ENCODE measurements at places on chromosomes 12 and 14. TPM values are rescaled to one million over a fixed set of nuclear protein-coding genes. Genes with fewer than 3 reads are reported as not detected.

DNA sequence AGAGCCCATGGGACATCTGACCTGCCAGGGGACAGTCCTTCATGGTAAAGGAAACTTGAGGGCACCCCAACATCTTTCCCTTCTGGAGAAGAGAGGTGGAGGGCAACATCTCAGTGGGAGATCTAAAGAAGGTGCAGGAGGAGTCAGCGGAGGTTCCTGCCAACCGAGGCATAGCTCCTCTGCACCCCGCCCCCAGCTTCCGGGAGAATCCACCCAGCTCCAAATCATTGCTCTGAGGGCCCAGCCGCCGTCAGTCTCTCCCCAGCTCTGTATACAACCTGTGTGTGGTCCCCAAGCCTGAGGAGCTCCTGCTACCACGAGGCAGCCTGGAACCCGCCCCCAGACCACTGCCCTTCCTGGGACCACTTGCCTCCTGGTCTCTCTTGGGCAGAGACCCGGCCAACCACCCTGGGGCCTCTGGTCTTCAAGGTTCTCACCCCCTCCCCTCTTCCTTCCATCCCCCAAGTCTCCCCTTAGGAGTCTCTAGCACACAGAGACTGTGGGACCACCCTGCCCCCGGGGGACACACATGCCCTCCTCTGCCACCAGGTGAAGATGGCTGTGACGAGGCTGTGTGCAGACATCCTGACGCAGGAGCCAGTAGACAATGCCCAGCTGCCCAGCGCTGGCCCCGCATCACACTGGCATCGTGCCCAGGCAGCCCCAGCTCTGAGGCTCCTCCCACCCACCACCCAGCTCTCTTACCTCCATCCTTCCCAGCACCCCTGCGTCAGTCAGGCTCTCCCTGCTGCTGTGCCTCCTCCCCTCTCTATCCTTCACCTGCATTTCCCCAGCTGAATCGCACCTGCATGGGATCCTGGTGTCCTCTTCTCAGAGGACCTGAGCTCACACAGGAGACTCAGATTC, 13.0 kb upstream of the NUDT14 start:
- peak; percentile 45 for DNase-seq

- no peak for DNase-seq
Observed at GRCh38 chr12:132428936-132429601, 60.9 kb upstream of the FBRSL1 start.

Gene MYF5
- total RNA-seq, result not detected

Gene DPF3
- total RNA-seq, result 0.47 TPM

GRCh38 chr14:102182190-102182589, 42.5 kb downstream of the WDR20 start:
- no peak for DNase-seq

Gene AQP2
- 0.08 TPM for total RNA-seq

Gene TSHR
- total RNA-seq, result 0.08 TPM

Gene KRT79
- total RNA-seq, result 0.07 TPM

Gene GPR137C
- total RNA-seq, result 2.5 TPM

Gene KCNA5
- 1.4 TPM for total RNA-seq

GRCh38 chr12:8031872-8032241, 659 bp upstream of the FOXJ2 start:
- no peak for DNase-seq

Gene TRMT5
- total RNA-seq, result 7.5 TPM

DNA sequence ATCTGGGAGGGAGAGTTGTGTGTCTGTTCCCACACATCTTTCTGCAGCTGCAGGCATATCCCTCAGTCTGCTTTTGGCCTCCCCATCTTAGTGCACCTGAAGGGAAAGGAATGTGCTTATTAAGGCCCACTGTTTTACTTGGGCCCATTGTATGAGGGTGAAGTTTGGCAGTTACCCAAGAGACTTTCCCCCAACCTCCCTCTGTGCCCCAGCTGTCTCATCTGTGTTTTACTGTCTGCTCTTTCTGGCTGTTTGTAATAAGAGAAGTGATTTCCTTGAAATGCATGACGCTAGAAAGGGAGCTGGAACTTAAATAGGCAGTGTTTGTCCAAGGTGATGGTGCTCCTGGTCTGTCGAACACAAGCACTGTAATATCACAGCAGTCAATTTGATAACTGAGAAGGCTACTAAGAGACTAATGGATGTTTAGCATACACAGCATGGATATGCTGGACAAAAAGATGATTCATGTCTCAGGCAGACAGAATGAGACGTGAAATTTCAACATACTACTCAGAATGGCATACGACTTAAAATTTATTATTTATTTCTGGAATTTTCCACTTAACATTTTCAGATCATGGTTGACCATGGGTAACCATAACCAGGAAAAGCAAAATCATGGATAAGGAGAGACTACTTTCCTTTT, 43.6 kb downstream of the FSCB start:
- no peak for DNase-seq

Gene MUCL1
- total RNA-seq, result not detected

- DNase-seq, result peak; percentile 85
Observed at GRCh38 chr14:20530771-20531571, 25.6 kb downstream of the RNASE10 start.

Gene GLIPR1L1
- not detected for total RNA-seq

DNA sequence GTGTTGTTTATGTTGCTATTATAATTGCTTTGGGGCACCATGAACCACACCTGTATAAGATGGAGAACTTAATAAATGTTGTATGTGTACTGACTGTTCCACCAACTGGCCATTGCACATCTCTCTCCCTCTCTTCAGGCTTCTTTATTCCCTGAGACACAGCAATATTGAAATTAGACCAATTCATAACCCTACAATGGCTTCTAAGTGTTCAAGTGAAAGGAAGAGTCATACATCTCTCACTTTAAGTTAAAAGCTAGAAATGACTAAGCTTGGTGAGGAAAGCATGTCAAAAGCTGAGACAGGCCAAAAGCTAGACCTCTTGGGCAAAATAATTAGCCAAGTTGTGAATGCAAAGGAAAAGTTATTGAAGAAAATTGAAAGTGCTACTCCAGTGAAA, 373.3 kb downstream of the RGS6 start:
- no peak for DNase-seq

DNA sequence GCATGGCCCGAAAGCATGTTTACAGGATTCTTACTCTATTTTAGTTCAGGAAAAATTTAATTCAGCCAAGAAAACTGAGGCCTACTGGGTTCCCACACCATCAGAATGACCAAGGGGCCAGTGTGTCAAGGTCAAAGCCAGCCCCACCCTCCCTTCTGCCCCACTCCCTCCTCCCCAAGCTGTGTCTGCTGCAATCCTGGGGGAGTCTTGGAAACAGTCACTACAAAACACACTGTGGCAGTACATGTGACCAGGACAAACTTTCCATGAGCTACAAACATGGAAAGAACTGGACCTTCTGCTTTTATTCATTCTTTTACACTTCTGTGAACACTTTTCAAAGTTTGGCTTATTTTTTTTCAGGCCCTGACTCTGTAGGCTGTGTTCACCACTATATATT, 1228.8 kb upstream of the TMEM132C start:
- no peak for DNase-seq

- DNase-seq, result no peak
Observed at GRCh38 chr12:19074700-19075099, 54.8 kb upstream of the PLEKHA5 start.

GRCh38 chr14:74140374-74140850, 55.7 kb downstream of the LIN52 start:
- DNase-seq, result peak; percentile 77

- no peak for DNase-seq
Observed at GRCh38 chr12:87930033-87930432, 99.2 kb downstream of the C12orf50 start.

GRCh38 chr12:100913872-100914592, 119.5 kb downstream of the ANO4 start:
- no peak for DNase-seq

GRCh38 chr14:61109288-61109687, 128.2 kb downstream of the SLC38A6 start:
- no peak for DNase-seq

DNA sequence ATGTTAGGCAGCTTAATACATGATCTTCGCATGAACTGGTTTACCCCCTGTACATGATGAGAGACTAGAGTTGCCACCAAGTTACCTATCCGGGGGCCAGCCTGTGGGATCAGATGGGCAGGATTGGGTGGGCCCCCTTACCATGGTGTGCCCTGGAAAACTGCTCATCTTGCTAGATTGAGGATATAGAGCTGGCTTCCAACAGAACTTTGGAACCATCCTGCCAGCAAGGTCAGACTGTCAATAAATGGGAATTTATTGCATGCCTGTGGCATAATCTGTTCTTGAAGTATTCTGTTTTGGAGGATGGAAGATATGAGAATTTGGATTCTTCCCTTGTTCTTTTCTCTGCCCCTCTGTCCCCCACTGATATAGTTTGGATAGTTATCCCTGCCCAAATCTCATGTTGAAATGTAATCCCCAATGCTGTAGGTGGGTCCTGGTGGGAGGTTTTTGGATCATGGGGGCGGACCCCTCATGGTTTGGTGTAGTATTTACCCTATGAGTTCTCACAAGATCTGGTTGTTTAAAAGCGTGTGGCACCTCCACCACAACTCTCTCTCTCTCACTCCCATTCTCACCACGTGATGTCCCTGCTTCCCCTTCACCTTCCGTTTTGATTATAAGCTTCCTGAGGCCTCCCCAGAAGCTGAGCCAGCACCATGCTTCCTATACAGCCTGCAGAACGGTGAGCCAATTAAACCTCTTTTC, 3.7 kb upstream of the TM9SF1 start:
- no peak for DNase-seq

- DNase-seq, result peak; percentile 64
Observed at GRCh38 chr12:1644534-1645438, 15.8 kb downstream of the WNT5B start.

Gene FLRT2
- total RNA-seq, result 48.0 TPM

GRCh38 chr12:70049596-70050360, 193.5 kb upstream of the CNOT2 start:
- DNase-seq, result peak; percentile 57

GRCh38 chr14:22556990-22557623, 31.9 kb downstream of the DAD1 start:
- peak; percentile 92 for DNase-seq

- DNase-seq, result no peak
Observed at GRCh38 chr12:53735556-53735955, 8.3 kb upstream of the CALCOCO1 start.

DNA sequence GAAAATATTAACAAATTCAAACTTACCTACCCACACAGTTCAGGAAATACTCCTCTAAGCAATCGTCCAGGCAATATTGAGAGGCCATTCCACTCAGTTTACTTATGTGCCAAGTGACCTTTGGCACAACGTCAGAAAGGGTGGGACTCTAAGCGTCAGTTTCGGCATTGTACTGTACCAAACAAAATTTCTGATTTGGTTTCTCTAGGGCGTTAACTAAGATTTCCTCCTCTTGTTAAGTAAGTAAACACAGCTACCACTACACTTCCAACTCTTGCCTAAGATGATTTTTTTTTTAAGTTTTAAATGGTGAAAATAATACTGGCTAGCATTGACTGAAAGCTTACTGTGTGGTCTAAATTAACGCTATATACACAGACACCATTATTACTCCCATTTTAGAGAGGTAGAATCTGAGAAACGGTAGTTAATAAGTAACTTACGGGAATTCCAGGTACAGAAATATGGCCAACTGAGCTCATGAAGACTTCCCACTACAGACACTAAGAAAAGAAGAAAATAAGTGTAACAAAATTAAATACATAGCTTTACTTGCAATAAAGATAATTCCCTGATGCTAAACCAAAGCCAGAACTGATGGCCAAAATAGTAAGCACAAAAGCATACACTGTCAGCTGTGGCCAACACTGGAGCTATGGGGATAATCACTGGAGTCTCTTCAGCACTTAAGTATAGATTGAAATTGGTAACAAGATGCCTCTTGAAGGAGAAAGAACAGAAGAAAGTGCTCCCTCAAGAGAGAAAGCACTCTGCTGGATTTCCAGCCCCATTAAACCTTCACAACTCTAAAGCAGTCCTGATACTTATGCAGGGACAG, 76.1 kb downstream of the EPS8 start:
- peak; percentile 33 for DNase-seq

DNA sequence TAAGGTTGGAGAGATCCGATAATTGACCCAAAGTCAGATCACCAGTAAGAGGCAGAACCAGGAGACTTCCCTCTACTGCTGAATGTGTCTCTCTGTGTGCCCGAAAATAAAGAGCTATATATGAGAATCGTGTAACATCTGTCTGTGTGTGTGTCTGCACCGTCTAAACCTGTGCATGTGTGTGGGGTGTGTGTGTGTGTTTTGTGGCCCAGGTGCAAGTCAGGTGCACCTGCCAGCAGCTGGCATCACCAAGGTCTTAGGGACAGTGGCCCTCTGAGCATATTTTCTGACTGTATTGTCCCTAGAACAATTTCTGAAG, 24.7 kb upstream of the KRT78 start:
- DNase-seq, result no peak

GRCh38 chr12:85509857-85510256, 229.8 kb downstream of the ALX1 start:
- no peak for DNase-seq

- no peak for DNase-seq
Observed at GRCh38 chr14:24057271-24057670, 5.5 kb downstream of the CARMIL3 start.

Gene WNT5B
- 16.6 TPM for total RNA-seq

GRCh38 chr12:104460041-104460719, 3.4 kb downstream of the CHST11 start:
- no peak for DNase-seq

- peak; percentile 51 for DNase-seq
Observed at GRCh38 chr12:103852498-103852997, 11.5 kb upstream of the NT5DC3 start.

DNA sequence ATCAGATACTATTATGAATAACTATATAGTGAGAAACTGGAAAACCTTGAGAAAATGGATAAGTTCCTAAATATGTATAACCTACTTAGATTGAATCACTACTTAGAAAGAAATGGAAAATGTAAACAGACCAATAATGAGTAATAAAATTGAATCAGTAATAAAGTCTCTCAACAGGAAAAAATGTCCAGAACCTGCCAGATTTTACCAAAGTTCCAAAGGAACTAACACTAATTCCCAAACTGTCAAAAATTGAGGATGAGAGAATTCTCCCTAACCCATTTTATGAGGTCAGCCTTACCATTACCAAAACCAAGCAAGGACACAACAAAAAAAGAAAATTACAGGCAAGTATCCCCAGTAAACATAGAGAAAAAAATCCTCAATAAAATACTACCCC, 272.0 kb downstream of the RPAP3 start:
- no peak for DNase-seq

GRCh38 chr12:49891476-49891875, 12.2 kb downstream of the FAIM2 start:
- DNase-seq, result no peak

GRCh38 chr12:131615326-131616042, 95.4 kb upstream of the SFSWAP start:
- DNase-seq, result no peak

Gene AKAP6
- total RNA-seq, result 2.1 TPM

- no peak for DNase-seq
Observed at GRCh38 chr14:101078892-101079221, 175.3 kb upstream of the RTL1 start.

Gene IL25
- total RNA-seq, result not detected

- DNase-seq, result no peak
Observed at GRCh38 chr14:67487937-67488893, at the start of gene TMEM229B. Gene TMEM229B (minus strand): TSS chr14:67488721. CDS start chr14:67473923, 14,798 bp downstream.

- DNase-seq, result no peak
Observed at GRCh38 chr14:58060898-58061297, 91.1 kb downstream of the ARMH4 start.

GRCh38 chr12:90393089-90393488, 561.9 kb downstream of the CCER1 start:
- no peak for DNase-seq

Measured in hepatocyte (in vitro differentiated cells).